Stromal cell of bone marrow (primary cell): ENCODE measurements at places on chromosomes 3 and 15.
A peak's percentile ranks its signal among the peaks of the same experiment; 100 is the strongest.

DNA sequence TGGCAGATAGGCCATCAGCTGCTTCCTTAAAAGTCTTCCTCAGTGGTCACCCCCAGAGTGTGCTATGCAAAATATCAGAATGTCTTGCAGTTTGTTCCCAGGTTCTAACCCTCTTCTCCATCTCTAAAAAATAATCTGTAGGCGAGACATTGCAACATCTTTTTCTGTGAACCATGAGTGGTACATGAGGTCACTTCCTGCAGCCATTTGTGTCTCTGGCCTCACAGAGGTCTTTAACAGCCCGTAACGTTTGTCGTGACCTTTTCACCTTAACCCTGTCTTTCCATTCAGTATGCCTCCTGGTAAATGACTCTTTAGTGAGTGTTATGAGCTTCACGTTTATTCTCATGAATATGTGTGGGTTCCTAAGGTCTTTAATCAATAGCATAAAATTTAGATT is 145.4 kb downstream of the KLHL25 start:
- DNase-seq: peak; percentile 77

DNA sequence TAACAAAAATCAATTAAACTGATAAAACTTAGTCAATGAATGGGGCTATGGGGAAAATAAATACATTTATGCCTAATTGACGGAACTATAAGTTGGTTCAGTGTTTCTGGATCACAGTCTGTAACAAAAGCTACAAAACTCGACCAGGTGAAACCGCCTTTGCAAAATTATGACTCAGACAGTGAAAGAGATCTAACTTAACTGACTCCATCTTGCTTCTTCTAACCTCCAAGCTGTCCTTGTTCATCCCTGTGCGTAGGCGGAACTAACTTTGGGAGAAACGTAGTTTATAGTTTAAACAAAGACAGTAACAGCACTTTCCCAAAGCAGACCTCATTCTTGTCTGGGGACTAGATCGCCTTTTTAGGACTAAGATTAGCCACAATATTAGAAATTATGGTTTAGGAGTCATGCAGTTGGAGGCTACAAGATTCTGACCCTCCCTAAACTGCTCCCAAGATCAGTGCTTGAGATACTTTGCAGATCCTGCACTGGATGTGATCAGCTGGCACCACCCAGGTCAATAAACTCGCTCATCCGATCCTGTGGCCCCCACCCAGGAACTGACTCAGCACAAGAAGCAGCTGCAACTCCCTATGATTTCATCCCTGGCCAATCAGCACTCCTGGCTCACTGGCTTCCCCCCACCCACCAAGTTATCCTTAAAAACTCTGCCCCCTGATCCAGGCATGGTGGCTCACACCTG is 7.2 kb upstream of the MFGE8 start:
- DNase-seq: peak; percentile 57

- no peak for DNase-seq
Measured at GRCh38 chr3:8596321-8597218, 48.0 kb downstream of the SSUH2 start.

GRCh38 chr3:146189519-146190173 is 28.7 kb upstream of the PLOD2 start:
- peak; percentile 49 for DNase-seq

- DNase-seq: no peak
Measured at GRCh38 chr3:152941859-152942258, 106.9 kb downstream of the P2RY1 start.

- no peak for DNase-seq
Measured at GRCh38 chr3:68802111-68802870, 130.1 kb downstream of the TAFA4 start.

DNA sequence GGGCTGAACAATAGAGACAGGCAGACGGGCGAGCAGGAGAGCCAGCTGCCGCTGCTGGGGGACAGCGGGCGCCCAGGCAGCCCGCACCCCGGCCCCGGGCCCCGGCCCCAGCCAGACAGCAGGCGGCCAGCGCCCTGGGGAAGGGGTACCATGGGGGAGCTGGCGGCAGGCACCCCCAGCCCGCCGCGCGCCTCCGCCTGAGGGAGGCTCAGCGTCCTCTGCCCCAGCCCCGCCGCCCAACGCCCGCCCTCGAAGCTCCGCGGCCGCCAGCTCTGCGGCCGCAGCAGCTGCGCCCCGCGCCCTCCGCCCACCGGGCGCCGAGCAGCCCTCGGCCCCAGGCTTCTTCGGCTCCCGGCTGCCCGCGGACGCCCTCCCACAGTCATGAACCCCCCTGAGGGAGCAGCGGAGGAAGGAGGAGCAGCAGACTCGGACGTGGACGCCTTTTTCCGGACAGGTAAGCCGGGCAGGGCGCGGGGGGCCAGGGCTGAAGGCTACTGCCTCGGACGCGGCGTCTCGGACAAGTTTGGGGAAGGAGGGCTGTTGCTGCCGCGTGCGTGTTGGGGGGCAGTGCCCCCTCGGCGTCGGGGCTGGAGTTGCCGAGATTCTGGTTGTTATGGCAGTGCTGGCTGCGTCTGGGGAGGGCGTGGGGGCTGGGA is 41.6 kb upstream of the ROPN1 start:
- no peak for DNase-seq

DNA sequence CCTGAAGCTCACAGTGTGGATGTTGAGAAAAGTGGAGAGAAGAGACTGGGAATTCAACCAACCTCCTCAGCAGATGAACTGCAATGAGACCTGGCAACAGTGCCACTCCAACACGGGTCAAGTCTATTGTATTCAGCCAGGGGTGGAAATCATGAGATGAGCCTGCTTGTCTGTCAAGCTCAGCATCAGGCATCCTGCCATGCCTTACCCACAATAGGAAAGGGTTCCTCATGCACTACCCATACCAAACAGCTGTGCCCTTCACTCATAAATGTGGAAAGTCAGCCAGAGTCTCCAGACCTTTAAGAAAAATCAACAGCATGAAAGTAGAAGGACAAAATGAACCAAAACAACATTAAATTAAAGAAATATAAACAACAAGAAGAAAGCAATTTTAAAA is 542.1 kb downstream of the EPHB1 start:
- no peak for DNase-seq

- DNase-seq: no peak
Measured at GRCh38 chr3:138494607-138494929, 60.2 kb downstream of the ESYT3 start.

- no peak for DNase-seq
Measured at GRCh38 chr3:21825684-21826083, 74.7 kb upstream of the ZNF385D start.

- no peak for DNase-seq
Measured at GRCh38 chr15:100083572-100083971, 258.2 kb downstream of the ADAMTS17 start.

DNA sequence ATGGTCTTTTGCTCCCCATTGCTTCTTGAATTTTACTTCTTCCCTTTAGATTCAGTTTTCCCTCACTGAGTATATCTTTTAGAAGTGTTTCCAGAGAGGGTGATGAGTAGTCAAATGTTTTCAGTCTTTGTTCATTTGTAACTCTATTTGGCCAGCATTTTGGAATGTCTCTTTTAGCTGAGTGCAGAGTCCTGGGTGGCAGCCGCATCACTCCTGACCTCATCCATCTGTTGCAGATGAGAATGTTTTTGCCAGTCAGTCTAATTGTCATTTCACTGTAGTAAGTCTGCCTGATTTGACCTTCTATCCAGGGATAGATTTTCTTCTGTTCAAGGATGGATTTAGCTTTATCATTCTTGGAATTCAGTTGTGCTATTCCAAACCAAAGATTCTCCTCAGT is 7.3 kb downstream of the SRPRB start:
- DNase-seq: no peak

DNA sequence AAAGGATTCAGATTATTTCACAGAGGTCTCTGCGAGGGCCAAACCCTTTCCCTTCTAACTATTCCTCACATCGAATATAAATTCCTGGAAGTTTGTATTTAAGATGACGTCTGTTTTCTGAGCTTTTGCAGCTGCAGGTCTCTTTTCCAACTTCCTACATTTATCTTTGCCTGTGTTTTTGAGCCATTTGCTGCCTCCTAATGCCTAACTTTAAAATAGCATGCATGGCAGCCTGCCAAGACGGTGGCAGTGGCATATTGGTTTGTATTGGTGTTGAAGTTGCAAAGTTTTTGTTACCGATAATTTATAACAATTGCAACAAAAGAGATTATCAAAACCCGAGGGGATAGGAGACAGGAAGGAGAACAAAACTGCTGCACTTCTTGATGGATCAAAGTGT is 187.1 kb upstream of the DNAJC19 start:
- DNase-seq: peak; percentile 29

- DNase-seq: no peak
Measured at GRCh38 chr3:186663361-186664118, 2.3 kb upstream of the HRG start.

DNA sequence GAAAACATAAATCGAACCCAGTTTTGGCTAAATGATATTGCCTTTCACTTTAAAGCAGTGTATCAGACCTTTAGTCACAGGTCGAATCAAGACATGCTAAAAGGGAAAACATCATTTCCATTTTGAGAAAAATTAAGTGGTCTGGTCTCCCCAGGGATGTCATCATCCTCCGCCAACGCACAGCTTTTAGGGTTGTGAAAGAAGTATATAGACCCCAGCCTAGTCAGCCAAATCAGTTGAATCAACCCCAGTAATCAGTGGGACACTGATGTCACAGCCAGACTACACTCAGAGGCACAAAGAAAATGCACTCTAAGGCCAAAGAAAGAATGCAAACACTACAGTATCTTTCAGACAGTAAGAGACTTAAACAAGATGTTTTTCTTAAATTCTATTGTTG is 187.4 kb downstream of the ZIC4 start:
- DNase-seq: no peak

GRCh38 chr3:72848703-72849081 is 447 bp upstream of the SHQ1 start:
- no peak for DNase-seq

DNA sequence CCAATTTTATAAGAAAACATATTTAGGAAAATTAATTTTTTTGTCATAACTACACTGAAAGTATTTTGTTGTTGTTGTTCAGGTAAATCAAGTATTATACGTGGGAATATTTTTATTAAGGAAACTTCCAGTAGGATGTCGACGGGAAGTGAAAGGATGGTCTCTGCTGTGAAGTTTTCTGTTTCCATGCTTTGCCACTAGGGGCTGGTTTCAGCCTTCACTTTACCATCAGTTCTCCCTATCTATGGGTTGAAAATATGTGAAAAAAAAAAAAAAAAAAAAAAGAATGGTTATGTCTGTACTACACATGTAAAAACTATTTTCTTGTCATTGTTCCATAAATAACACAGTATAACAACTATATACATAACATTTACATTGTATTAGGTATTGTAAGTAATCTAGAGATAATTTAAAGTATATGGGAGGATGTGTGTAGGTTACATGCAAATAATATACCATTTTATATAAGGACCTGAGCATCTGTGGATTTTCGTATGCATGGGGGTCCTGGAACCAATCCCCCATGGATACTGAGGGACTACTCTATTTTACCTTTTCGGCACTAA is 136.7 kb downstream of the SMAD6 start:
- no peak for DNase-seq

- DNase-seq: no peak
Measured at GRCh38 chr3:50587806-50588758, 18.8 kb downstream of the HEMK1 start.

- no peak for DNase-seq
Measured at GRCh38 chr15:57468486-57468885, 92.2 kb downstream of the CGNL1 start.

DNA sequence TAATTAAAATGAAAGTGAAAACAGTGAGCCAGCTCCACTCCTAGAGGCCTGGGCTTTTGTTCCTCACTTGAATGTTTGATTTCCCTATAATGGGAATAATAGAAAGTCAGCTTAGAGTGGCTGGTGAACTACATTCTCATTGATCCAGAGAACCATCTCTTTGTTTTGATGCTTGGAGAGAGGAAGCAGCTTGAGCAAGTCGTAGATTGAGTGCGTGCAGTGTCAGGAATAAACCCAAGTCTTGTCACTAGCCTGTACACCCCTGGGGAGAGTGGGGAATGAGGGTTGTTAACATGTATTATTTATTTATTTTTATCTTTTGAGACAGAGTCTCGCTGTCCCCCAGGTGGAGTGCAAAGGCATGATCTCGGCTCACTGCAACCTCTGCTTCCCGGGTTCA is 885 bp upstream of the LSG1 start:
- DNase-seq: no peak

GRCh38 chr3:24017305-24017704 is 72.2 kb downstream of the NR1D2 start:
- no peak for DNase-seq

GRCh38 chr3:193229851-193230420 is 11.1 kb upstream of the PLAAT1 start:
- no peak for DNase-seq

DNA sequence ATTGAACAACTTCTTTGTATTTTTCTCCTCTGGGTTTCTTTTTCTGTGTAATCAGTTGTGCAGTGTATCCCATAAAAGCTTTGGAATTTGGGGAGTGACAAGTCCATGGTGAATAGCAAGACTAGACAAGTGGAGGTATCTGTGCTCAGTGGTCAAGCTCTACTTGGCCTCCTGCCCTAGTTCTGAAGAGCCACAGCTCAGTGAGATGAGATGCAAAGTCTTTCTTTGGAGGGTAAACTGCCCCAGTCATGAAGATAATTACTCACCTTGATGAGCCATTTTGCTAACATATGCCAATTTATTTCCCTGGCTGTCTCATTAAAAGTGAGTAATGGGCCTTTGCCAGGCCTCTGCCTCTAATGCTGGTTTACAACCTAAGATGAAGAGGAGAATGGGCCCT is 271.2 kb upstream of the TRIM42 start:
- no peak for DNase-seq
